ENCODE measurements at places on chromosomes 3 and 15.

DNA sequence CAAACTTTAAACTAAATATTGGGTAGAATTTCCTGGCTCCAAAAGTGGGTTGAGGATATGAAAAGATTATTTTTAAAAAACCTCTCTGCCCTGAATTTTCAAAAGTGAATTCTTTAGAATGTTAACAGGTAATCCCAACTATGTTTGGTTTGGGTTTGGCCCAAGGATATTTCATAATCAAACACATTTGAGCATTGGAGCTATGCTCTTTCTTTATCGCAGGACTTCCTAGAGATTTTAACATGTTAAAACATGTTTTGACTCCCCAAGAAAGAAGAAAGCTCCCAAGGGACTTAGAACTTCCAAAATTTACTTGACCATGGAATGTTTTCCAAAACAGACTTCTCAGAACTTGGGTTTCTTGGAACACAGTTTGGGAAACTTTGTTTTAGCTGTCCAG lies 75.6 kb upstream of the SYNPR start:
- ATAC-seq: no peak

- peak; percentile 81 for ATAC-seq
These were observed 37.6 kb upstream of the EPHB3 start for GRCh38 chr3:184523825-184524615.

DNA sequence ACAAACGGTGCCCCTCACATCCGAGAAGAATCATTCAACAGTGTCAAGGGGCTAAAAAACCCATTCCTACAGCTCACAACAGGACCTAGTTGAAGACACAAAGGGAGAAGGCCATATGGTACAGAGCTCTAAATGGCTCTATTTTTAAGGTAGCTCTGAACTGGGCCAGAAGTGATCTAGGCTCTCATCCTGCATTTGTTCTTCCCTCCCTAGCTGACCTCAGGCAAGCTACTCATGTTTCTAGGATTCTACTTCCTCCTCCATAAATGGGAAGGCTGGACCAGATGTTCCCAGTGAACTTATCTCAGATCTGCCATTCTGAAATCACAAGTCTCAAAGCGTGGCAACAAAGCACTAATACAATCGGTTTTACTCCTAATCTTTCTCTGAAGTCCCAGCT lies 62.3 kb downstream of the CPNE4 start:
- no peak for ATAC-seq

DNA sequence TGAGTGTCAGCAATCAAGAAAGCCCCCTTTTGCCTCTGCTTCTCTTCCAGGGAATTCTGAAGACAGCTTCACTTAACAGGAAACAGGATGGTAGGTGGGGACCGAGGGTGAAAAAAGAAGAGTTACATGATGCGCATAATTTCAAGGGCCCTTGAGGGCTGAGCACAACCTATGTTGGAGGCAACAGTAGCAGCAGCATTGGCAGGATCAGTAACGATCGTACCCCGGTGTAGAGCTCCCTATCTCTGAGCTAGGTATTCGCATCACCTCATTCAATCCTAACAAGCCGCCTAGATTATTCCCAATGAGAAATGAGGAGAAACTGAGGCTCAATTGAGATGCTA lies 432 bp upstream of the RAD54L2 start:
- ATAC-seq: peak; percentile 56

GRCh38 chr3:190617185-190617584 lies 103.3 kb downstream of the IL1RAP start:
- no peak for ATAC-seq

DNA sequence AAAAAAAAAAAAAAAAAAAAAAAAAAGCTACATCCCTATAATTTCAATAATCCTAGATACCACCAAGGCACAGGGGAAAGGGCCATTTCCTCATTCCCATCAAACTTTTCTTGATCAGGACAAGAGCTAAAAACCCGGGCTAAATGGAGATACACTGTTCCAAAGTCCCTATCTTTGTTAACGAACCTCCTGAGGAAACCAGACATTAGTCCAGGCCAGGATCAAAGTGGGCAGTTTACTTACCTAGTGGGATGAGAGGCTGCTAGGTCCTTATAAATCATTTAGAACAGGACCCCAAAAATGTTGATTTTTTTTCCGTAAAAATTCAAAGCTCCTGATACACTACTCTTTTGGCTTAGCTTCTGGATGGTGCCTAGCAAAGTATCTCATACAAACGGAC lies 35.6 kb downstream of the UBR1 start:
- ATAC-seq: no peak

DNA sequence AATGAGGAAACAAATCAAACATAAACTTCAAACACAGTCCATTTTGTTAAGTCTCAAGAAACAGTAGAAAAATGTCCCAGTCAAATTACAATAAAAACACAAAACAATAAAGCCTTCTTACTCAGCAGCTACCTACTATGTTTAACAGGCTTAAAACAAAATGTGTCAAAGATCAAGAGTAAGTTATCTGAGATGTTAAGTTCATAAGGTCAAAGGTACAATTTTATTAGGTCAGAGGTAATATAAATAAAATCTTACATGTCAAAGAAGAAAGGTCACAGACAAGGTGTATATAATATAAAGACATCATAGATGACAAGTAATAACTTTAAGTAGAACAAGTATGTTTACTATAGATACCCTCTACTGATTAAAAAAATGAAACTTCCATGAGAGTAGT lies 208.3 kb downstream of the SCAPER start:
- ATAC-seq: no peak

GRCh38 chr3:133891662-133892378 lies 3.9 kb downstream of the RAB6B start:
- ATAC-seq: no peak
